ENCODE measurements at places on chromosomes 7 and 10. TPM values are rescaled to one million over a fixed set of nuclear protein-coding genes. Genes with fewer than 3 reads are reported as not detected.

TUBAL3 gene
- not detected for total RNA-seq

SPDYE11 gene
- total RNA-seq, result not detected

PRLHR gene
- not detected for total RNA-seq

ZNF107 gene
- total RNA-seq, result 40.3 TPM

GSAP gene
- total RNA-seq, result 73.9 TPM

VIPR2 gene
- not detected for total RNA-seq

PLAC9 gene
- not detected for total RNA-seq

Data from activated B cell treated with CpG ODN at 0.5 μM for 24 hours (primary cell).